ENCODE measurements at places on chromosomes 16 and 17.

- no peak for DNase-seq
These were observed 355.6 kb downstream of the SEC14L1 start for GRCh38 chr17:77496401-77496801.

DNA sequence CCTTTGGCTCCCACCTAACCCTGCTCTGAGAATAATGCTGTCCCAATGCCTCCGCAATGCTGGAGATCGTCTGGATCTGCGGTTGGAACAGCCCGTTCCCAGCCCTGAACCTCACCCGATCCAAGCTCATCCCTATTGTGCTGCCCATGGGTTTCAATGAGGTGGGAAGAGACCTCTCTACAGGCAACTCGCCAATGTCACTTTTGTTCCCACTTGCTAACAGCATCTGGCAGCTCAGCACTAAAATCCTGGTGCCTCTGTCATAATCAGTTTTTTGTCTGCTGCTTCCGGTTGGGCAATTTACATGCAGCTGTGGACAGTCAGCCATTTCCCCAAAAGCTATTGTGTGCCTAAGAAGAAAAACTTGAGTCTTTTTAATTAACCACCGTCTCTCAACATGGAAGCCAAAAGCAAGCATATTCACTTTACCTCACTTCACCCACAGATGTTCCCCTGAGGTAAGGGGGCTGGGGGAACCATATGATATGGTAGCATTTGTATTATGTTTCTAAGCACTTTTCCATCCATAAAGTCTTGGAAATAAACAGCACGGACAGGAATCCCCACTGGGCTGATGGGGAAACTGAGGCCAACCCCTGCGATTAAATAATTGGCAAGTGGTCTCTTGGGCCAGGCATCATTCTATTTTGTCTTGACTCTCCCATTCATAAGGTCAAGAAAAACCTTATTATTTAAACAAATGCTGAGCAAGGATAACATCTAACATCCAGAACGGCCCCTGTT is 159.2 kb upstream of the CDH5 start:
- DNase-seq, result no peak

DNA sequence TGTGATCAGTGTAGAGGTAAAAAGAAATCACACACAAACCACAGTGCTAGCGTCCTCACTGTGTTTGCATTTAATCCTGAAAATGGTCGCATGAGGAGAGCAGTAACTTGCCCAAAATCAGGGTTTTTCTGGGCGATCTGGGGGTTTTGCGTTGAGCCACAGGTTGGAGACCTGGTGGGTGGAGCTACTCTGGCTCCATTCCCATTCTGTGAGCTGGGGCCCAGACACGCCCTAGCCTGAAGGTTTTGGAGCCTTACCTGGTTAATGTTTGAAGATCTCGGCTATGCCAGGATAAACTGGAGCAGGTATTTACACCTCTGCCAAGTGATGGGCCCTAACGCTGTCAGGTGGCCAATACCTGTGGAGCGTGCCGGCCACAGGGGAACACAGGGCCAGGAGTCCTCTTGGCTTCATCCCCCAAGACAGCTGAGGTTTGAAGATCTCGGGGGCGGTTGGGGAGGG is 48.4 kb downstream of the MPRIP start:
- DNase-seq, result no peak

DNA sequence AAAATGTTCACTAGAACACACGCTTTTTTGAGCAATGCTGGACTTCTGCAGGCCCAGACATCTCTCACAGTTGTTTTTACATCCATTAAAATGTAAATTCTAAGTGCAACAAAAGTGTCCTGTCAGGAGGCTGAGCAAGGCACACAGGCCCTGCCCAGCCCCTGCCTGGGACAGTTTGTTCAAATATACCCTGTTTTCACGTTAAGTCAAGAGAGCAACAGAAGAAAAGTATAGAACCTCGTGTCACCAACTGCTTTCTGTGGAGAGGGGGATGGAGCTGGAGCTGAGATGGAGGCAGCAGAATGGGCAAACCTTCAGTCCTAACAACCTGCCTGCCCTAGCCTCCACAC is 4.3 kb upstream of the HOXB2 start:
- no peak for DNase-seq

GRCh38 chr16:13254998-13255614 is 353.7 kb downstream of the SHISA9 start:
- DNase-seq, result no peak

GRCh38 chr17:48577330-48577945 is 712 bp downstream of the HOXB4 start:
- DNase-seq, result no peak

- no peak for DNase-seq
These were observed 258.3 kb downstream of the PRKCA start for GRCh38 chr17:66560691-66561090.

Measured in KG1 (cell line).